ENCODE measurements at places on chromosomes 7 and 10.

DNA sequence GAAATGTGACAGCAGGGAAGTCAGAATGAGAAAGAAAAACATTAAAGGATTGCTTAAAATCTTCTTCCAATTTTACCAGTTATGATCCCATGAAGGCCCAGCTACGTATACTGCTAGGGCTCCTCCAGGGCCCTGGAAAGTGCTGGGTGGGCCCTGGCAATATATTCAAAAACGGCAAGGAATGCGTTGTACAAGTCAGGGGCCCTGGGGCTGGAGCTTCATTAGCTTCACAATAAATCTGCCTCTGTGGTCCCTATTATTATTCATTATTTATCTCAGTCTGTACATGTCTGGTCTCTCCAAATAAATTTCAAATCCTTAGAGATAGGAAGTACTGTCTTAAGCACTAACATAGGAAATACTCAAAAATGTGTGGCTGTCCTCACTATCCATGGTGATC lies 7.6 kb downstream of the JAZF1 start:
- DNase-seq = no peak

DNA sequence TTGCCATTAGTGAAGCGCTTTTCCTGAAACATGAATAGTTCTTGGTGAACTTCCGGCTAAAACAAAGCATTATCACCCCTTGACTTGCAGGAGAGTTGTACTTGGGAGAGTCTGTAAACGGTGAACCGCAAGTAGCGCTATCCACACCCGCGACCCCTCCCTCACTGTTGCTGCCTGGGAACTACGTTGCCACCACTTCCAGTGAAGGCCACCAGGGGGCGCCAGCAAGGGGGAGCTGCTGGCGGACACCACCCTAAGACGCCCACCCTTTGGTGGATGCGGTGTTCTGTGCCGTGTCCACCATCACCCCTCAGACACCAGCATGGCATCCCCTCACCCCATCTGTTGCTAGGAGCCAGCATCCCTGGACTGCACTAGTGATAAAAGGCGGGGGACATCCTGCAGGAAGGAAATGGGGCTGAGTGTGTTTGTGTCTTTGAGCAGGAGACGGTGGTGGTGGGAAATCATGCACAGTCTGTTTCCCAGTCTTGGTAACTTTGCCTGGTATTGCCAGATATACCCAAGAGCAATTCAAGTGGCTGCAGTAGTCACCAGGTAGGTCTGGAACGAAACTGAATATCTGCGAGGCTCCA lies 298.2 kb downstream of the FRMD4A start:
- DNase-seq = peak; percentile 41

GRCh38 chr7:129225931-129226572 lies 1.2 kb downstream of the AHCYL2 start:
- DNase-seq = no peak

GRCh38 chr10:22611425-22612115 lies 102.8 kb downstream of the PIP4K2A start:
- DNase-seq = peak; percentile 56

- no peak for DNase-seq
Measured at GRCh38 chr7:114183311-114184088, 231.1 kb upstream of the FOXP2 start.

DNA sequence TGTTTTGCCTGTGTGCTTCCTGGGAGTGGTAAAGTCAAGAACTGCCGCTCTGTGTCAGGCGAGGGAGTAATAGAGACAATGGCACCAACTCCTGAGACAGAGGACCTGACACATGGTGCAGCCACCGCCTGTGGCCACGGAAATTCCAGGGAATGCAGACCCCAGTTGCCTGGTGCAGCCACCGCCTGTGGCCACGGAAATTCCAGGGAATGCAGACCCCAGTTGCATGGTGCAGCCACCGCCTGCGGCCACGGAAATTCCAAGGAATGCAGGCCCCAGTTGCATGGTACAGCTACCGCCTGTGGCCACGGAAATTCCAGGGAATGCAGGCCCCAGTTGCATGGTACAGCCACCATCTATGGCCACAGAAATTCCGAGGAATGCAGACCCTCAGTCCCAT lies 8.7 kb downstream of the DIP2C start:
- no peak for DNase-seq

GRCh38 chr10:100987685-100988049 lies 324 bp downstream of the TWNK start:
- DNase-seq = no peak

DNA sequence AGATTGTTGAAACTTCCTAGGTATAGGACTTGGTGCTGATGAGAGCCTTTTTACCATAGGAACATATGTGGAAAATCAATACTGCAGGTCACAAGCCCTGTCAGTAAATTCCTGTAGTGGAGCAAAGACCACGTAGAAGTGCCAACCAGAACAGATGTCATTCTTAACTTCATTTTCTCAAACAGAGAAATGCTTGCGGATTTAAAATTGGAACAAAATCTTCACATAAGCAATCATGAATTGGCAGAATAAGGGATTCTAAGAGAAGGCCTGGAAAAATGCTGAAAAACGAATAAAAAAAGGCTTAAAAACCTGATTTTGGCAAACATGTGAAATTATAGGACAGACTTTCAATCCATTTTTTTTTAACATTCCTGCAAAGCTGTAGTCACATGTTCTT lies 80.8 kb upstream of the SMIM30 start:
- no peak for DNase-seq

GRCh38 chr7:29255906-29256692 lies 61.5 kb downstream of the CHN2 start:
- no peak for DNase-seq

GRCh38 chr7:22005151-22005550 lies 59.5 kb upstream of the CDCA7L start:
- DNase-seq = no peak

GRCh38 chr7:129530795-129531391 lies 28.6 kb downstream of the SMKR1 start:
- no peak for DNase-seq

- no peak for DNase-seq
Measured at GRCh38 chr7:16954321-16954720, 72.5 kb upstream of the AGR3 start.

DNA sequence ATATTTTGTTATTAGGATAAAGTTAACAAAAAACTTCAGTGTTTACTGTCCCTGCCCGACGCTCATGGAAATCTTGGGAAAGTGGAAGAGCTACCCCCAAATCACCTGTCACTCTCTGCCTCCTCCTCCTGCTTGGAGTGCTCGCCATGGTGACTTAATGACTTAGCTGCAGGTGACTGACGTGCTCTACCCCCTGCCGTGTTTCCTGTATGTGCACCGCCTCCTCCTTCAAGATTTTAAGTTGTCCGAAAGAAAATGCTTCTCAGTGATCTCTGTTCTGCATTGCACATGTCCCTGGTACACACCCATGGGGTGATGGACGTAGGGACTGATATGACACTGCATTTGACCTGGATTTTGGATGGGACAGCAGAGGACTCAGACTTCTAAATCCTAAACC lies 338.8 kb upstream of the SHH start:
- DNase-seq = no peak

- no peak for DNase-seq
Measured at GRCh38 chr7:48042216-48042615, 6.9 kb downstream of the C7orf57 start.

DNA sequence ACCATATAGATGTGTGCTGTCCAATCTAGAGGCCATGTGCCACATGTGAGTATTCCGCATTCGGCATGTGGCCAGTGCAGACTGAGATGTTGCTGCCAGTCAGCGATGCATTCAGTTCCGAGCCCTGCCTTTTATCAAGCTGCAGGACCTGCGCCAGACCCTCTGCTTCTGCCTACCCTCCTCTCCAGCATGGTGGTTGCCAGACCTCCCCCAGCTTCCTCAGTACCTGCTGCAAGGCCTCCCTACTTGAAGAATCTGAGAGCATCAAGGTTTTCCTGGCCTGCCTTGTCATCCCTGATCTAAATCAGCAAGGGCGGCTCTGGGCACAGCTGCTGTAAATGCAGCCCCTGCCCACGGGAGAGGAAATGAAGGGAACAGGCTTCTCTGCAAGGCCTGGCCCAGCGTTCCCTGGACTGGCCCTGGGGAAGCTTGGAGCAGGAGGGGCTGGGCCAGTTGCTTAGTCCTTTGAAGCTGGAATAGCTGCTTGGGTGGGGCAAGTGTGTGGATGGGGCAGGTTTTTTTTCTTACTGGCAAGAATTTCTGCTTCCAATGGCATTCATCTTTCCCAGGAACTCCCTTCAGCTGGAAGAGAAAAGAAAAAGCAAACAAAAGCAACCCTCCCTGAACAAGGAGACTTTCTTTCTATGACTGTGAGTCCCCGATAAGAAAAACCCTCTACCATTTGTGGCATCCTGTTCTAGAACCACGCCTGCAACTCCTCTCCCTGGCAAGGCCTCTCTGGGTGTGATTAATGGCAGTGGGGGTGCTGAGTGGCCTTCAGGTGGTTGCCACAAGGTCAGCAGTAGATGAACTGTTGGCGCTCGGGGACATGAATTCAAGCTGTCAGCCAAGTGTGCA lies 93.0 kb downstream of the NHLRC2 start:
- no peak for DNase-seq

DNA sequence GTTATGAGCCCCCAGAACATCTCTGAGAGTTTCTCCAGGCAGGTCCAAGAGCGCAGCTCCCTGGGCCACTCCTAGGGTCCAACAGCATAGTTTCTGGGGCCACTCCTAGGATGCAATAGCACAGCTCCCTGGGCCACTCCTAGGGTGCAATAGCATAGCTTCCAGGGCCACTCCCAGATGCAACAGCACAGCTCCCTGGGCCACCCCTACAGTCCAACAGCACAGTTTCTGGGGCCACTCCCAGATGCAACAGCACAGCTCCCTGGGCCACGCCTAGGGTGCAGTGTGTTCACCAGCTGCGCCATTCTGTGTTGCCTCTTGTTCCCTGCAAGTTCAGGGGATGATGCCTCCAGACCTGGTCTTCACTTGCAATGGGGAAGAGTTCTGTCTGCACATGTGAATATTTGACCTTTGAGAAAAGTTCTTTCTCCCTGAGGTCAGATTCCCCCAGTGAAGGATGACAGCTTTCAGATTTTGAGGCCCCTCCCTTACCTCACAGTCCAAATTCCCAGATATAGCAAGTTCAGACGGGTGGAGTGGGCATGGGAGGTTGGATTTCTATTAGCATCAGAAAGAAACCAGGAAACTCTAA lies 43.0 kb upstream of the LEP start:
- no peak for DNase-seq

DNA sequence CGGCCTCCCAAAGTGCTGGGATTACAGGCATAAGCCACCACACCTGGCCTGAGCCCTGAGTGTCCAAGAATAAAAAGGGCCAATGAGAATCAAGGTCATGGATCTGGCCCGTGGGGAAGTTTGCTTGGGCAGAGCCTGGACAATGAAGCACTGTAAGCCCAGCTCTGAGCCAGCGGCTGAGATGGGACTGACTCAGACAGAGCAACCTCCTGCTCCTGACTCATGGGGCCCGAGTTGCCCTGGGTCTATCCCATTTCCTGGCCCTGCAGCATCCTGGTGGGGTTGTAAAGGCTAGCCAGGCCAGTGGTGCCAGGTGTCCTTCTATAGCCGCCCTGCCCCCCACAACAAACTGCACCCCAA lies 5.2 kb upstream of the MYH16 start:
- no peak for DNase-seq

GRCh38 chr10:53122281-53122680 lies 349.7 kb upstream of the MBL2 start:
- DNase-seq = no peak

DNA sequence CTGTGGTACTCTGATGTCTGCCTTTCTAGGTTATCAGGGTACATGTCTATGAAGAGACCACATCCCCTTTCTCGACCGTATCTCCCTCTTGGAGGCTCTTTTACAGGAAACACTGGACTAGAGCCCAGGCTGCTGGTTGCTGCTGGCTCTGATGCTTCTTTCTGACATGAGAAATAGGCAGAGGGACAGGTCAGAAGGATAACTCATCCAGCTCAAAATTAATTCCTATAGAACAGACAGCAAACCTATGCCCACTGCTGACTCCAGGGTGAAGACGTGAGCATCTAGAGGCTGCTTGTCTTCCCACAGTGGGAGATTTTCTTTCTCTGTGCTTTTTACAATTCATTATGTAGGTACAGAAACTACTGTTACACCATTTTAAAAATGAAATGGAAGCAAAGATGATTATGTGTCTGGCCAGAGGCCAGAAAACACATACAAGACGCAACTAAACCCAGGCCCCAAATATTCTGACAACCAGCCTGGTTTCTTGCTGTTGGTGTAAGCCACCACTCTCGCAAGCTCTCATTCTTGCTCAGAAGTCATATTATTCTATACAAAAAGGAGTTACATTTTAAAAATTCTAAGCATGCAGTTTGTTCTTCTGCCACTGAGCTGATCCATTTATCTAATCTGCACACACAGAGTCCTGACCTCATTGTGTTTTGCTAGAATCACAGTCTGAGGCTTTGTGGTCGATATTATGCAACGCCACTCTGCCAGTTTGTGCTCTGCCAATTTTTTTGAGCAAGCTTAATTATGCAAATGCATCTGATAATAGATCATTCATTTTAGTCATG lies 424.3 kb downstream of the KIF20B start:
- no peak for DNase-seq

- no peak for DNase-seq
Measured at GRCh38 chr7:82444220-82444909, 788 bp upstream of the CACNA2D1 start.

GRCh38 chr10:7424315-7424714 lies 13.5 kb upstream of the SFMBT2 start:
- no peak for DNase-seq

- DNase-seq = no peak
Measured at GRCh38 chr7:79319369-79319768, 134.1 kb downstream of the MAGI2 start.

DNA sequence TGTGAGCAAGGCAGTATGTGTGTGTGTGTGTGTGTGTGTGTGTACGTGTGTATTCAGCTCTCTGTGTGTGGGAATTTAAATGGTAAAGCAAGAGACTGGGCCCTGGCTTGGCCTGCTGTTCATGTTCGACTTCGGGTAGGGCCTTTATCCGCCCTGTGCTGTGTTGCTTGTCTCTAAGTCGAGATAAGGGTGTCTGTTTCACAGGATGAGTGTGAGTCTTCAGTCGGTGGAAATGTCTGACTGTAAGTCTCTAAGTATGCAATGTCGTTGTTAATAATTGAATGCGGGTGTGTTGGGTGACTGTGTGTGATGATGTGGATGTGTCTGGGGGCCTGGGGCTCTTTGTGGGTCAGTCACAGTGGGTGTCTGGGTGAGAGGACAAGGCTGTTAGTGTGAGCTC lies 34.8 kb downstream of the HIF1AN start:
- DNase-seq = no peak

GRCh38 chr7:129829737-129830631 lies 122.8 kb downstream of the UBE2H start:
- DNase-seq = peak; percentile 49

- no peak for DNase-seq
Measured at GRCh38 chr7:99709838-99710578, 25.0 kb downstream of the CYP3A7 start.
